ENCODE measurements at places on chromosomes 1 and 21. TPM values are rescaled to one million over a fixed set of nuclear protein-coding genes. Genes with fewer than 3 reads are reported as not detected.
A peak's percentile ranks its signal among the peaks of the same experiment; 100 is the strongest.

Gene TNFRSF1B
- total RNA-seq: 0.93 TPM

Gene HSPG2
- 8.9 TPM for total RNA-seq

Gene RGS13
- not detected for total RNA-seq

Gene TEX38
- total RNA-seq: not detected

Gene HPCAL4
- 0.74 TPM for total RNA-seq

Gene KCNJ9
- total RNA-seq: not detected

Gene FABP3
- not detected for total RNA-seq

Gene ALDH9A1
- total RNA-seq: 26.8 TPM

- DNase-seq: no peak
Measured at GRCh38 chr1:66480162-66480561, 53.8 kb upstream of the SGIP1 start.

DNA sequence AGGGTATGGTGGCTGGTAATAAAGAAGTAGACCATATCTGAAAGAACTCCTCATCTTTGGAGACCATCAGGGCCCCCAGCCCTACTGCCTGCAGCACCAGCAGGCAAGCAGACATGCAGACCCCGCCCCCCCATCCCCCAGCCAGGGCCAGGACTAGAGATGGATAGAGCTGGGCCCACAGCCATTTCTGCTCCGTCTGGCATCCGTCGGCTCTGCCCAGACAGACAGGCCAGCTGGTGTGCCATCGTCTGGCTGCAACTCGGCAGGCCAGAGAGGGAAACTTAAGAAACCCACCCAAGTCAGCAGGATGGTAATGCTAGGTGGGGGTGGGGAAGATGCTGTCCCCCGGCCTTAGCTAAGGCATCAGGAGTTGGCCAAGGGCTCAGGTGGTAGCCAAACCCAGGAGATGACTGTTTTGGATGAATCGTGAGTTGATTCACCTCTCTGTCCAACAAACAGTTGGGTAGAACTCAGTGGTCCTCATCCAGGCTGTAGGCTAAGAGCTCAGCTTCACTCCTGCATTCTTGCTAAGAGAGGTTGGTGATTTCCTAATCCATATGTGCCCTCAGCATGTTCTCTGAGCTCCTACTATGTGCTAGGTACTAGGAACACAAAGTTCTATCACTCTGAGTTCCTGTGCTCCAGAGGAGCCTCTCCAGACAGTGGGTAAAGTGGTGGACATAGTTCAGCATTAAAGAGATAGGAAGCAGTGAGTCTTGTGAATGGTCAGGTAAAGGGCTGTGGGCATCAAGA, 23.2 kb upstream of the TMEM222 start:
- DNase-seq: no peak

GRCh38 chr1:8317647-8318381, at the start of gene SLC45A1:
TSS of gene SLC45A1 (plus strand) at chr1:8318114. CDS start at chr1:8324330, 6,216 bp downstream.
- DNase-seq: no peak

- DNase-seq: no peak
Measured at GRCh38 chr1:89273324-89273778, 691 bp upstream of the GBP5 start.

GRCh38 chr1:165073185-165074007, 283.1 kb downstream of the LMX1A start:
- DNase-seq: peak; percentile 42

DNA sequence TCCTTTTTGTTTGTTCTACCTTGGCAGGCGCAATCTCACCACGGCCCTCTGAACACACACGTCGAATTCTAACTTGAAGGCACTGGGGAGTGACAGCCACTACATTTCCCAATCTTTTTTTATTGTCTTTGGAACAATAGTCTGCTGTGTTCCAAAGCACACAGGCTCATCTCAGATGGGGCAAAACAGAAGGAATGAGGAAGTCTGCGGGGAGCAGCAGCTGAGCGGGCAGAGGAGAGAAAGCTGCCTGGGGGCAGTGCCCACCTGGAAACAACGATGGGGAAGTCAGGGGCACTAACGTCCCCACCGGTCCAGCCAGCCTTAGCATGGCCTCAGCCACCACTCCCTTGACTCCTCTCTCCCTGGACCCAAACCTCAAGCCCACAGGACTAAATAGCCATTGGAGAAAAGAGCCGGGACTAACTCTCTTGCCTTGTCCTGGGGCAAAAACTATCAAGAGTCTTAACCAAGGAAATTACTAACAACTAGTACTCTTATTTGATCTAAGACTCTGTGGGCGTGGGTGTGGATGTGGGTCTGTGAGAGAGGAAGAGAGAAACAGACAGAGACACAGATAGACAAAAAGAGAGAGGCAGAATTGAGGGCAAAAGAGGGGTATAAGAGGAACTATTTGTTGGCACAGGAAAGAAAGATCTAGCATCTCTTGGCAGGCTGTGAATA, 34.2 kb downstream of the SYF2 start:
- DNase-seq: no peak

- DNase-seq: peak; percentile 77
Measured at GRCh38 chr21:45001134-45002095, 61.6 kb downstream of the SLX9 start.

DNA sequence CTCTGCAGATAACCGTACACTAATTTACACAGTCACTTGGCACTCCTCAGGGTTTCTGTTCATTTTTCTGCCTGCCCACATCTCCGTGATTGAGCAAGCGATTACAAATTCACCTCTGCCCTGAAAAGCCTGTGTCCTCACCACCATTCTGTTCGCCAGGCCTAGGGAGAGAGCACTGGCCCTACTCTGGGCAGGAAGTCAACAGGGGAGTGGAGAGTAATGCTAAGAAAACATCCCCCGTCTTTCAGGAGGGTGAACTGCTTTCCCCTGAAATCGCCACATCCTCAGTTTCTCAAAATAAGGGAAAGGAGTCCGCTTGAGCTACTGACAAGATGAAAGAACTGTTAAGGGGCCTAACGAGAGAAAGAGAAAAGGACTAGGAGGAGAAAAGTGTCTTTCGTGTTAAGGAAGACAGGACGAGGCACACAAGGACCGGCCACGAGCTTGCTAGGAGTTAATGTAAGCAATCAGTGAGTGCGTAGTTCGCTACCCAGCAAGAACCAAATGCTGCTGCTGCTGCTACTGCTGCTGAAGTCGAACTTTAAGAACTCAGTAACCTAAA, 632 bp downstream of the PEX19 start:
- peak; percentile 15 for DNase-seq

Measured in H4 (cell line).